T-helper 17 cell (primary cell): ENCODE measurements at places on chromosomes 7 and 10.

DNA sequence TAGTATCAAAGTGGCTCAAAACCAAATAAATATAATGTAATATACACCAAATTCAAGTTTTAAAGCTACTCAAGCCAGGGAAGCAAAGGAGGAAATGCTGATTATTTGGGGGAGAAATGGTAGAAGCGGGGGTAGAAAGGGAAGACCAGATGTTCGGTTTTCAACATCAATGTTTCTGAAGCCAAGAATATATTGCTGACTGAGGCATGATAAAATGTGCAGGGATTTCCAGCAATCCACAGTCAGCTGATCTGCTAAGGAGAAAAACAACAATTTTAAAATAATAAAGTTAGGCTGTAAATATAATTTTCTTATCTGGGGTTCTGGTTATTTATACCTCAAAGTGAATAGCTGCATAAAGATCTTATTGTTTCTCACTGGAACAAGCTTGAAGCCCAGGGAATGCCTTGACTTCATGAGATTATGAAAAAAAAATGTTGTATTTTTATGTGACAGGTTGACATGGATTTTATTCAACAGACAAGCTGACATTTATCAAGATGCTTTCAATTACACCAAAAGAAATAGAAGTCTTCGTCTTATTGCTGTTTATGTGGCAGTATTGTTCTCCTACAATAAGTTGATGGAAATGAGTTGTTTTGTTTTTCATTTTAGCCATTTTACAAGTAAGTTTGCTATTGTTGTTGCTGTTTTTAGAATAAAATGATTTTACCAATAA is 28.6 kb upstream of the BMPER start:
- DNase-seq: no peak

GRCh38 chr7:41241641-41242040 is 461.2 kb downstream of the INHBA start:
- no peak for DNase-seq

- no peak for DNase-seq
Observed at GRCh38 chr7:116150588-116150987, 59.8 kb upstream of the TES start.

DNA sequence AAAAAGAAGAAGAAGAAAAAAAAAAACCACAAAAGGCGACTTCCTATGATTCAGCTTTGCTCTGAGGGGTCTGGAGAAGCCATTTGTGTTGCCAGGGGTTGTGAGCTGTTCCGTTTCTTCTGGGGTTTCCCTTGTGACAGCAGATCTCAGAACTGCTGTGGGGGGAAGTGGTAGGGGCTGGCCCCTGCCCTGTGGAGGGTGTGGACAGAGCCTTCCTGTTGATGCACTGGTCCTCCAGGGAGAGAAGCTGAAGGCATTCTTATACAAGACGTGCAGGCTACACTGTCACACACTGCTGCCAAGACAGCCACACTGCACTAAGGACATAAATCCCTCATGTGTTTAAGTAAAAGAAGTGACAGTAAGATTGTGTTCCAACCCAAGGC is 17.3 kb upstream of the CSGALNACT2 start:
- DNase-seq: no peak

DNA sequence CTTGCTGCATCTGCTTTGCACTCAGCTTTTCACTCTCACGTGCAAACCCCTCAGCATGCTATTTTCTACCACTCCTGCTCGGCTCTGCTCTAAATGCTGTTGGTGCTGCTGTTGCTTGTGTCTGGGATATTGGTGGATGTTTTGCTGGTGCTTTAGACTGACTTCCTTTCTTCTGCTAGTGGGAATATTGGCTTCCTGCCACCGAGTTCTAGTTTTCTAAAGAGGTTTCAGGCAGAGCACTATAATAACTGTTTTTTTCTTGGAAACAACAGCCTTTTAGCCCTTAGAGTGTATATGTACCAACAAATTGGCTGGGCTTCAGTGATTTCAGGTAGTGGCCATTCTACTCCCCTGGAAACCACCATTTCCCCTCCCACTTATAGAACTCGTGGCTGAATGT is 27.8 kb downstream of the TMEM236 start:
- DNase-seq: no peak

DNA sequence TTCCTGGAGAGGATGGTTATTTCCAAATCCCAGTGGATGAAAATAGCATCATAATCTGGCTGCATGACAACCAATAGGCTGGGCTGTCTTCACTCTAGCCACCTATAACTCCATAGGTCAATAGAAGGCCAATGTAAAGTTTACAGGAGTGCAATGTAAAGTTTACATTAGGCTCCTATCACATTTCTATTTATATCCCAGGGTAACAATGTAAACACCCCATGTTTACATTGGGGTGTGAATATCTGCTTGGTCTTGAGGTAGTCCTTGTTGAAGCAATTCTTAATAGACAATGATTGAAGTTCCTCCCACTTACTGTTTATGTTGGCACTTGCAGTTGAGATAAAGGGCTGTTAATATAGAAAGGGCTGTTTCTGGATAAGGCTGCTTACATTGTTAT is 21.5 kb downstream of the CH25H start:
- DNase-seq: no peak

GRCh38 chr7:128174386-128174785 is 66.7 kb upstream of the LEP start:
- no peak for DNase-seq
